ENCODE measurements at places on chromosomes 4 and X. TPM values are rescaled to one million over a fixed set of nuclear protein-coding genes. Genes with fewer than 3 reads are reported as not detected.

GRCh38 chr4:13430834-13431568 is 53.1 kb downstream of the RAB28 start:
- DNase-seq = no peak

DNA sequence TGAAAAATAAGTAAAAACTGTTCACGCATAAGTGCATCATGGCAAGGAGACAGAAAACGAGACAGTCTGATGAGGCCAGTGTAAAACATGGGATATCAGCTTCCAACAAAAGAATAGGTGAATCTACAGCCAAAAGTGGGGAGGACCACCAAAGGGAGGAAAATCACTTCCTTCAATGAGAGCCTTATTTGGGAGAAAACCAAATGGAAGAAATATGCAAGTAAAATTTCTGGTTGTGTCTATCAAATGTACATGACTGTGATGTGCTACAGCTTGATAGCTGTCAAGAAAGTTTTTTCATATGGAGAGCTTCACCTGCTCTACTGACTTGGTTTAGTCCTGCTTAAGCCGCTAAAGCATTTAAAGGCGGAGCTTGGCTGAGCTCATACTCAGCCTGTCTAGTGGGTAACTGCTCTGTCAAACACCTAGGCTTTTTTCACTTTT is 66.2 kb downstream of the MAGEA1 start:
- DNase-seq = no peak

DNA sequence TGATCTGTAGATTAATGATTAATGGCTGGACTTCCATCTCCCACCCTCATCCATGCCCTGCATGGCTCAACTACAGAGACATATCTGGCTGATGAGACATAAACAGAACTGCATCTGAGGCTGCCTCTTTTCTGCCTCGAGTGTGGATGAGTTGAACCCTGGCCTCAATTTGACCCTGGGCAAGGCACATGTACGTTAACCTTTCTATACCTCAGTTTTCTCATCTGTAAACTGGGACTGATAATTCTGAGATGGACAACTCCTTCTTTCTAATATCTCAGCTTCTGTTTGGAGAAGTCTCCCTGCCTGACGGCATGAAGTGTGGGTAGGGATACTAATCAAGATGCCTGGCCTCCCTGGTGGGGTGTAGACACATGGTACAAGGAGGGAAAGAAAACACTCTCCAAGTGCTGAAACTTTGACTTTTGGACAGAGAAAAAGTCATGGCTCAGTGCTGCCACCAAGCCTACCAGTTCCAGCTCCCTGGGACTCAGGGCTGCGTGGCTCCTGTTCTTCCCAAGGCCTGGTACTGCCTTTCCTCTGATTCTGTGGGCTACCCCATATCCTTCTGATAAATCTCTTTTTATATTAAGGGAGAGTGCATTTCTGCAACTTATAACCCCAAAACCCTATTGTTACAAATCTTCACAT is 64.4 kb downstream of the HAUS3 start:
- DNase-seq = no peak

The FAT4 gene
- not detected for total RNA-seq

The REELD1 gene
- 2.6 TPM for total RNA-seq

The TSPAN7 gene
- not detected for total RNA-seq
